Progenitor cell of endocrine pancreas (in vitro differentiated cells): ENCODE measurements at places on chromosomes 6 and 20.

DNA sequence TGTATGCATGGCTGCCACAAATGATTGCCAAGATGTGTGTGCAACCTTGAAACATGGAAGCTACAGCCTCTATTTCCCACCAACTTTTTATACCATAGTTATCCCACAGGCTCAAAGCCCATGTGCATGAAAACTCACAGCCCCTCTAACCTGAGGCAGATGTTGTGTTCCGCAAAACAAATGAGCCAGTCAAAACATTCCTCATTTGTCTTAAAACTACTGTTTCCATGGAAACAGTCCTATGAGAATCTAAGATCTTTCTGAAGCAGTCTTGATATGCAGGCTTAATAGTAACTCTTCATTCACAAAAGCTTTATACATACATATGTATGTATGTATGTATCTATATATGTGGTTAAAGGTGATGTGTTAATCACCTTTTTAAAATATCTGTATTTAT is 31.2 kb upstream of the MANEA start:
- no peak overlapping the region for H3K27ac ChIP-seq
- H3K27me3 ChIP-seq = no peaks in the 10 kb centered on the region
- no peaks in the 10 kb centered on the region for H3K36me3 ChIP-seq
- no peak for DNase-seq
- H3K4me3 ChIP-seq = no peak overlapping the region
- no peaks in the 10 kb centered on the region for H3K4me1 ChIP-seq

- H3K36me3 ChIP-seq = no peaks in the 10 kb centered on the region
- no peaks in the 10 kb centered on the region for H3K4me1 ChIP-seq
- no peak overlapping the region for H3K4me3 ChIP-seq
- H3K27ac ChIP-seq = no peak overlapping the region
Observed at GRCh38 chr6:74213995-74214394, 518.0 kb downstream of the CD109 start.

GRCh38 chr6:150230832-150231524 is 88.1 kb downstream of the PPP1R14C start:
- H3K4me3 ChIP-seq = no peak overlapping the region
- no peaks in the 10 kb centered on the region for H3K36me3 ChIP-seq
- H3K27ac ChIP-seq = no peak overlapping the region
- H3K27me3 ChIP-seq = peaks cover 8% of the 10 kb centered on the region

GRCh38 chr6:14444295-14444972 is 326.9 kb downstream of the CD83 start:
- no peak overlapping the region for H3K27ac ChIP-seq
- peaks cover 6% of the 10 kb centered on the region for H3K36me3 ChIP-seq
- DNase-seq = no peak
- H3K27me3 ChIP-seq = no peaks in the 10 kb centered on the region
- peaks cover 44% of the 10 kb centered on the region for H3K4me1 ChIP-seq

DNA sequence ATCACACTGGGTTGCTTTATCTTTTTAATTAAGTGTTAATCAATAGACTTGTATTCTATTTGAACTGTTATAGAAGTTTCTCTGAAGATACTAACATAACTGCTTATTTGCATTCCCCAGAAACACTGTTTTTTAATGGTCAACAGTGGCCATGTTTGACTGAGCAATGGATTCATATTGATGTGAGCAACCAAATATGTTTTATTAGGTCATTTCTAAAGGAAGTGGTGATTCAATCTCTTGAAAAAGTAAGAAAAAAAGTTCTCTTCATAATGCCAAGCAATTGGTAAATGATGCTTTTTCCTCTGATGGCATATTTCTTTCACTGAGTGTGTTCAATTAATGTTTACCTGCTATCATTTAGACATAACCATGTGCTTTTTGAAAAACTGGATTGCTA is 593.0 kb upstream of the CITED2 start:
- no peak for DNase-seq
- no peak overlapping the region for H3K4me3 ChIP-seq
- no peaks in the 10 kb centered on the region for H3K27me3 ChIP-seq
- no peaks in the 10 kb centered on the region for H3K36me3 ChIP-seq
- H3K4me1 ChIP-seq = peaks cover 10% of the 10 kb centered on the region

DNA sequence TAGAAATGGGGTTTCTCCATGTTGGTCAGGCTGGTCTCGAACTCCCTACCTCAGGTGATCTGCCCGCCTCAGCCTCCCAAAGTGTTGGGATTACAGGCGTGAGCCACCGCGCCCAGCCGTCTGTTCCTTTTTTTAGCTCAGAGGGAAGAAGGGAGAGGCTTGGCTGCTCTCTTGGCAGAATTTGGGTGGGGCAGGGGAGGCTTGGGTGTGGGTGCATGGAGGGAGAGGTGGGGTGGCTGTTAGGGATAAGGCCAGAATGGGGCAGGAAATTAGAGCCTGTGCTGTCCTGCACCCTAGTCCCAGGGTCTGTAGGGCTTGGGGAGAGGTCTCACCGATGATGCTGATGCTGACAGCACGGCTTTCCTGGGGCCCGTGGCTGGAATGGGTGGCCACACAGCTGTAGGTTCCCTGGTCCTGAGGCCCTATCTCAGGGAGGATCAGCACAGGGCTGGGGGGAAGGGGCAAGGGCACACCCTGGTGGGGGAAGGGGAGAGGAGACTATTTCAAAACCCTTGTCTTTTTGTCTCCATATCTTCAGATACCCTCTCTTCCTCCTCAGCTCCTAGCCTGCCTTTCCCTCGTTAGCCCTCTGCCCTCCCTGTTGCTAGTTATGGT is 2.0 kb downstream of the AGER start:
- H3K4me3 ChIP-seq = no peak overlapping the region
- no peak for DNase-seq

DNA sequence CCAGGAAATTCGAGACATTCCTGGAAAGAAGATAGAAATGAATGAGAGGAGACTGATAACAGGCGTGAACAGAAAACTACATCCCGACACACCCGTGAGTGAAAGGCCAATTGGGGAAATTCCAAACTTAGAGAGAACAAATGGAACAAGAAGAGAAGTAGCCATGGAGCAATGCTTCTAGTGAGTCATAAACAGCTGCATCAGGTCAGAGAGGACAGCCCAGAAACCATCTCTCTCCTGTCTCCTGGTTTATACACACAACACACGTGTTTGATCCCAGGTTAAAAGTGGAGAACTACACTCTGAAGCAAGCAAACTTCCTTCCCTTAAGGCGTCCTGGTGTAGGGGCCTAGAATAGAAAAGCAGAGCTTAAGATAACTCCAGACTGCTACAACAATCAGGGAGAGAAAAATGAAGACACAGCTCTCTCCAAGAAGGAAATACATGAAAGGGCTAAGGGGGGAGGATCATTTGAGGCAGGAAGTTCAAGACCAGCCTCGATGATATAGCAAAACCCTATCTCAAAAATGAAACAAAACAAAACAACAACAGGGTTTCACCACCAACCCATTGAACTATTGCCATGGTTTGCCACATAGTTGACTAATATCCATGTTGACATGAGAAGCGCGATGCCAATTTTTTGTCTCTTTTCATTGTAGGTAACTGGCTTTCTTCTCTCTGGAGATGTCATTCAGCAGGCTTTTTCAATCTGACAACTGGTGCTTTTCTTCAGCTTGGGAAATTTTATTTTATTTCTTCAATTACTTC is 26.9 kb downstream of the NRN1 start:
- H3K4me1 ChIP-seq = peaks cover 5% of the 10 kb centered on the region
- no peak overlapping the region for H3K27ac ChIP-seq
- DNase-seq = no peak
